ENCODE measurements at places on chromosomes 12 and 14.

- DNase-seq = no peak
Observed at GRCh38 chr12:124479680-124480468, 87.5 kb downstream of the NCOR2 start.

- DNase-seq = no peak
Observed at GRCh38 chr12:66910366-66910974, 231.6 kb upstream of the GRIP1 start.

DNA sequence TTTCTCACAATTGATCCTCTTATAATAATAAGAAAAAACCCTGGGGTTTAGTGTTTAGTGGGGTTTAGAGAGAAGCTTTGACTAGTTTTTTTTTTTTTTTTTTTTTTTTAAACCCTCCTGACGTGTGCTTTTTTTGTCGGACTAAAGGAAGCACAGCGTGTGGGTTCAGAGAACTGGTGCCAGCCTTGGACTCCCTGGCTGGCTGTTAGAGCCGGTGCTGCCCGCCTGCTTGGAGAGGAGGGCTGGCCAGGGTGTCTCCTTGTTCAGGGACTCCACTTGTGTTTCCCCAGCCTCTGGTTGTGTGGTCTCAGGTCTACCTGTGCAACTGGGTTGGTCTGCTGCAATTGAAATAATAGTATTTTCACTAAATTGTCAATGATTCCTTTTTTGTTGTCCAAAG is 54.1 kb upstream of the ASPG start:
- DNase-seq = no peak

DNA sequence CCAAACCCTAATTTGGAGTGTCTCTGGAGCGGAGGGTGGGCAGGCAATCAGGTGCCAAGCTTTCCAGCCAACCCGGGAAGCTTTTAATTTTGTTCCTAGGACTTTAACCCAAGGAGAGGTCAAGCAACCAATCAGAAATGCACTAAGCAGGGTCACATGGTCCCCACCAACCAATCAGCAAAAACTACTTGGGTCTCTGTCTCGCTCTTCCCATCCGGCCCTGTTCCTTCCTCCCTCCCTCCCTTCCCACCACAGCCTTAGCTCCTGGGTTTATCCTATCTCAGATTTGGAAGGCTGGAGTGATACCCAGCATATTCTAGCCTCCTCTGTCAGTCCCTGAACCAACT is 7.3 kb downstream of the HOXC5 start:
- no peak for DNase-seq

DNA sequence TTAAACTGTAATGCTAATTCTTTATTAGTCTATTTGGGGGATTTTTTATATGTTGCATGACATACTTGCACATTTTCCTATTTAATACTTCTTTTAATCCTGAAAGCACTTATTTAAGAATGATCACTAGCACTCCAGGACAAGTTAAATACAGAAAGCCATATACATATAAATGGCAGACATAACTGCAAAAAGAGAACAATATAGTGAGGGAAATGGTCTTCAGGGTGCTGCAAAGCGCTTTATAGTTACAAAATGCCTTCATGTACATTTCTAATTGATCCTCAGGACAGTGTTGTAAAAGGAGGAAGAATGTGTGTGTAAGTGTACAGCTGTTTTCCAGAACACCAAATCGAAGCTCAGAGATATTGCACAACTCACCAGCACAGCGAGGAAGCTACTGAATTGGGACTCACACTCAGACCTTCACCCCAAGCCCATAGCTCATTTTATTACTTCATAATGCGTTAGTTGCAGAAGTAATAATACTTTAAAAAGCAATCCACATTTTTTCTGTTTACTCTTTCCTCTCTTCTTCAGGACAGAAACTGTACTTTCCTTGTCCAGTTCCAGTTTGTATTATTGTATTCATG is 428.2 kb downstream of the RAD51B start:
- no peak for DNase-seq

- no peak for DNase-seq
Observed at GRCh38 chr14:52661314-52661713, 34.0 kb downstream of the ERO1A start.

- DNase-seq = no peak
Observed at GRCh38 chr14:74064426-74064825, 19.8 kb downstream of the ALDH6A1 start.

DNA sequence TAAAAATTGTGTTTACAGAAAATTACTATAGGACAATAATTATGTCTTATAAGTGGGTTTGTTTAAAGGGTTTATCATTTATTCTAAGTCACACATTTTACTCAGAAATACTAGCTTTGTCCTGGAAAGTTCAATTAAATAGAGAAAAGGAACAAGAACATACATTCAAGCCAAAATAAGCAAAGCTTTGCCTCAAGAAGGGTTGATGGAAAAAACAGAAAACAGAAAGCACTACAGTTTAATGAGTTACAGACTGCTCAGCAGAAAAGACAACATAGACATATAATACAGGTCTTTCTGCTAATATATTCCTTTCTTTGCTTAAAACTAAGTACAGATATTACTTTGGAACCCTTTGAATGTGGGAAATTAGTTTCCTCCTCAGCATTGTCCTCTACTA is 703.0 kb upstream of the LRFN5 start:
- DNase-seq = no peak

- no peak for DNase-seq
Observed at GRCh38 chr14:90970167-90970600, 90.3 kb downstream of the RPS6KA5 start.

DNA sequence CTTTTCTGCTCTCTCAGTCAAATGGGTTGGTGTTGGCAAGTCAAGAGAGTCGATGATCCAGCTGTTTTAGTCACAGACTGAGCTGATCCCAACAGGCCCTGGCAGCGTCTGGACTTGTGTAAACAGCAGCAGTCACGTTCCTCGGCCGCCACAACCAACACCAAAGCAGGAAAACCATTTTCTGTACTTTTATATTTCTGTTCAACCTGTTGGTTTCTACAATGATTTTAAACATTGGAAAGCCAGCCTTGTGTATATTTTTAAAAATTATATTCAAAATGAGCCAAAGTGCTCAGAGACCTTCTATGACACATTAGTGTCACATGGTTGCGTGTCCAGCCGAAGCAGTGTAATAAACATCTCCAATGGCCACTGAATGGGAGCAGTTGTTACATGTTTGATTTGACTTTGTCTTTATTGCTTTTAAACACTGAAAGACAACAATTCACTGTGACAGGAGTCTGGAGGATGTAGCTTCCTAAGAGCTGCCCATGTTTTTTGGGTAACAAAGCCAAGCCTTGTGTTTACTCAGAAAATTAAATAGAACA is 5.9 kb upstream of the SIVA1 start:
- DNase-seq = no peak
